ENCODE measurements at places on chromosomes 2 and 18.
A peak's percentile ranks its signal among the peaks of the same experiment; 100 is the strongest.

GRCh38 chr2:42345986-42346385 is 15.0 kb downstream of the COX7A2L start:
- no peak for DNase-seq

- no peak for DNase-seq
These were observed 1.0 kb downstream of the CXCR4 start for GRCh38 chr2:136116813-136117390.

- DNase-seq, result peak; percentile 26
These were observed 1467.8 kb downstream of the DPP10 start for GRCh38 chr2:115910270-115910669.

DNA sequence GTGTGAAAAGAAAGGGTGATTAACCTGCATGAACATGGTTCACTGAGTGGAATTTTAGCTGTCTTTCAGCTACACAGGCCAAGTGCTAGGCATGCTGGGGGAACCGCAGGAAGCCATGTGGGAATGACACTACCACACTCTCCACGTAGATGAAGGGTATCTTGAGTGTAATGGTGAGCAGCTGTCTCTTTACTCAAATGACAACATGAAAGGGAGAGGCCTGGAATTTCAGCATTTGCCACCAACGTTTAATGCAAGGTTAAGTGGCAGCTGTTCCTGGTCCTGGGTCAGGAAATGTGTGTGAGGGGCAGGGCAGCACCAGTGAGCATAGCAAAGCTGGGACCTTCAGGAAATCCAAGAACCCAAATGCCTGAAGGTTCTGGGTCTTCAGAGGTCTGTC is 588.4 kb downstream of the SLC4A3 start:
- no peak for DNase-seq

- DNase-seq, result no peak
These were observed 191.0 kb downstream of the ZEB2 start for GRCh38 chr2:144328938-144329337.

DNA sequence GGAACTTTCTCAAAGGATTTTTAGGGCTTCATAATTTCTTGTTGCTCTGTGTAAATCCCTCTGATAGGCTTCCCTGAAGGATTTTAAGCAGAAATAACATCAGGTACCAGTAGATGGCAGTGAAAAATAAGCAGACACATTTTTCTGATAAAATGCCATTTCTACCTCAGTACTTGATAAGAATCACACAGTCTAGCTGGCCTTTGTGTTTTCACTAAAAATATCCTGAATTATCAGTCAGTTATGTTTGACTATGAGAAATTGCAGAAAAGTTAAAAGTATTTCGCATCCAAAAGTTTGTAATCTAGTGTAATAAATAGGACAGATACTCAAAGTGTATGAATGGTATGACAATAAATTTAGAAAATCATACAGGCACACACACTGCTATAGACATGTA is 68.7 kb downstream of the DNAJC10 start:
- peak; percentile 61 for DNase-seq

- no peak for DNase-seq
These were observed 92.7 kb downstream of the FAM210A start for GRCh38 chr18:13633700-13634099.

GRCh38 chr18:74869904-74870863 is 272.5 kb downstream of the ZNF407 start:
- DNase-seq, result no peak

- no peak for DNase-seq
These were observed 259.0 kb downstream of the LOXHD1 start for GRCh38 chr18:46398005-46398404.
